ENCODE measurements at places on chromosomes 3 and 15.

DNA sequence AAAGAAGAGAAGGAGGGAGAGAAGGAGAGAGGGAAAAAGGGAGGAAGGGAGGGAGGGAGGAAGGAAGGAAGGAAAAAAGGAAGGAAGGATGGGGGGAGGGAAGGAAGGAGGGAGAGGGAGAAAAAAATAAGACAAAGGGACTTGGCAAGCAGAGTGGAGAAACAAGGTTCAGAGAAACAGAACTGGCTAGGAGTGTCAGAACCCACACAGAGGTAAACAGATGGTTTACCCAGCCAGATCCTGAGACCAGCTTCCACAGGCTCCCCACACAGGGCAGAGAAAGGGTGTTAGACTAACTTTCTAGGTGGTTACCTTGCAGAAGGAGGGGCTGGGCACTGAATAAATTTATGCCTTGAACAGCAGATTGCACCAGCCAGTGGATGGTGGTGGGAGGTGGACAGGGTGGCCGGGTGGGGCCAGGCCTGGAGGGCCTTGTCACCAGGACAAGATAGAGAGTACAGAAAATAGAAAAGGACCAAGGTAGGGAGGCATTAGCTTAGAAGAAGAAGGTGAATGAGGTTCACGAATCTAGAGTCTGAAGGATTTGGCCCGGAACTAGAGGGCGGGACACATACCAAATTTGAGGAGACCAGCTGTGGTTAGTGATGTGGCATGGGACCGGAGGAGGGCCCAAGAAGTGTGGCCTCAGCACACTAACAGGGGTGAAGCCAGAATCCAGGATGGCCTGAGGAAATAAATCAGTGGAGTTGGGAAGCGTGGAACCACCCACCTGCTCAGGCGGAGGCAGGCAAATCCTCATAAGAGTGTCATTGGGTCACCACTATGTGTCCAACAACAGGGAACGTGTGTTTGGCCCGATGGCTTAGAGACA, 1.2 kb upstream of the TM4SF1 start:
- DNase-seq, result peak; percentile 30

DNA sequence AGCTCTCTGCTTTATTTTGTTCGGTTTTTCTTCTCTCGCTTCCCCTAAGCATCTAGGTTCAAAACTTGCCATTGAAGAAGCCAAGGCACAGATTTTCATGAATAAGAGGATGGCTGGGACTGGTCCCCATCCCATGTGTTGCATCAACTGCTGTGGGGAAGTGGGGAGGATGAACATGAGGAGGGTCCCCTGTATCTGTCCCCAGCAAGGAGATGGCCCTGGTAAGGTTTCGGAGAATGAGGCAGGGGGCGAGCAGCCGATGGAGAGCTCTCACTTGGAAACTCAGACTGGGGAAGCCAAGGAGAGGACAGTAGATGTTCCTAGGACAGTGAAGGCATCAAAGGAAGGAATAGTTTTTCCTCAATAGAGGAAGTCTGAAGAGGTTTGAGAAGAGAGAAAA, 142.0 kb upstream of the ATP2B2 start:
- DNase-seq, result no peak

GRCh38 chr15:82726816-82727215, 17.1 kb upstream of the AP3B2 start:
- no peak for DNase-seq

DNA sequence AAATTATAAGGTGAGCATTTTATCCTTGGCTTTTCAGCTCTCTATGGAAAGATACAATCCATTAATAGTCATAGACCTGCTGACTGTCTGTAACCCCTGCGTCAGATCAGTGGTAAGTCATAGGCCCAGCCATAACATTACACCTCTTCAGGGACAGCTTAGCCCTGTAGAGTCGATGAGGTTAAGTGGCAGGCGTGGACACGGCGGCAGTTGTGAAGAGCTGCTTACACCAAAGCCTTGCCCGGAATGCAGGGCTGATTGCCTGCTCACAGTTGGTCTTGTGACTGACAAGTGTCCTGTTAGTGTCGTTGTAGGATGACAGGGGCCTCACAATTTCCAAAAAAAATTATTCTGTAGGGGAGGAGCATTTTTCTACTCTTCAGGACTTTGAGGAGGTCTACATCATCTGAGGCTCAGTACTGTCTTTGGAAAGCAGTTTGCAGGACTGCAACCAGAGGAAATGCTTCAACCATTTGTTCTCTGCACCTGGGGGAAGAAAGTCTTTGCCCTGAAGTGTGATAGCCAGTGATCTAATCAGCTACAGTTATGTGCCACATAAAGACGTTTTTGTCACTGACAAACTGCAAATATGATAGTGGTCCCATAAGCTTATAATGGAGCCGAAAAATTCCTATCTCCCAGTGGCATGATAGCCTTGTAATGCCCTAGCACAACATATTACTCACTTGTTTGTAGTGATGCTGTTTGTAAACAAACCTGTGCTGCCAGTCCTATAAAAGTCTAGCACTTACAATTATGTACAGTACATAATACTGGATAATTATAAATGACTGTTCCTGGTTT, 14.9 kb upstream of the SELENOT start:
- DNase-seq, result no peak

GRCh38 chr15:68416158-68416535, 15.8 kb downstream of the ITGA11 start:
- no peak for DNase-seq

DNA sequence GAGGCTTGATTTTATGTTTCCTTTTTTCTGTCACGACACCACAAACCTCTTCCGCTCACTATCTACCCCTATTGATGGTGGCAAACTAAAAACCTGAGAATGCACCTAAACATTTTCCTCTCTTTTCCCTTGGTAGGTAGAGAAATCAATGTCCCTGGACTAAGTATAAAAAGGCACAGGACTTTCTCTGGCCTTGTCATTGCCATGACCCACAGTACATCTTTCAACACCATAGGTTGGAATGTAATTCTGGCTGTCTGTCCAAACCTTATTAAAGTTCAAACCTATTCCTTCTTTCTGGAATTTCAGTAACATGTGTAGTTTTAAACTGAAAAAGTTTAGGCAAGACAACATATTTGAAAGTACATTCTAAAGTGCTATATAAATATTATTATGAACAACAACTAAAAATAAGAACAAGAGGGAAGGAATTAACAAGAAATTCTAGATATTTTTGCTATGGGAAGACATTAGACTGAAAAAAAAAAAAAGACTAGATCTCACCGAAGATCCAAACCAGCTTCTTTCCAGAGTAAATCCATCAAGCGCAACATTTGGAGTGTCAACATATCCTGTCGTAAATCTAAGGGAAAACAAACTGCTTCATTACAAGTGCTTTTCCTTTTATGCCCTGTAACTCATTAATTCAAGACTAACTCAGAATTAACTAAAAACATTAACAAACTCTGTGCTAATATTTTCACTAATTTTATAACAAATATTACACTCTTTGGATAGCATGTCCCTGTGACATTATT, 73.1 kb downstream of the FAIM start:
- DNase-seq, result no peak
